ENCODE measurements at places on chromosomes 2 and 18. TPM values are rescaled to one million over a fixed set of nuclear protein-coding genes. Genes with fewer than 3 reads are reported as not detected.

DNA sequence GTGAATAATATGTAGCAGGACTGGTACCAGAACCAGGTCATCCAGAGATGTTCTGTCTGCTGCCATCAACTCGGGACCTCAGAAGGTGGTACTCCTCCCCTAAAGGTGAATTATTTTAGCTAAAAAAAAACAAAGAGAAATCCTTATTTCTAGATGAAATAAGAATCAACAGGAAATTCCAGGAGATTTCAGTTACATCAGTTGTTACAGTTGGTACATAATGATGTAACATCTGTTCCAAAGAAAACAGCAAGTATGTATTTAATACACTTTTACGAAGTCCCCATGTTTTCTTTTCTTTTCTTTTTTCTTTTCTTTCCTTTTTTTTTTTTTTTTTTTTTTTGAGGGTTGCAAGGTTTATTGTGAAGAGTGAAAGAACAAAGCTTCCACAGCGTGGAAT is 33.6 kb upstream of the CD28 start:
- DNase-seq, result no peak

GRCh38 chr2:4931721-4932365 is 760.3 kb upstream of the SOX11 start:
- DNase-seq, result no peak

- no peak for DNase-seq
Observed at GRCh38 chr2:102261467-102262135, 49.8 kb upstream of the IL1RL1 start.

RBMS1 gene
- 18.8 TPM for total RNA-seq

COL4A3 gene
- 7.0 TPM for total RNA-seq

TMEM163 gene
- 23.1 TPM for total RNA-seq

DNA sequence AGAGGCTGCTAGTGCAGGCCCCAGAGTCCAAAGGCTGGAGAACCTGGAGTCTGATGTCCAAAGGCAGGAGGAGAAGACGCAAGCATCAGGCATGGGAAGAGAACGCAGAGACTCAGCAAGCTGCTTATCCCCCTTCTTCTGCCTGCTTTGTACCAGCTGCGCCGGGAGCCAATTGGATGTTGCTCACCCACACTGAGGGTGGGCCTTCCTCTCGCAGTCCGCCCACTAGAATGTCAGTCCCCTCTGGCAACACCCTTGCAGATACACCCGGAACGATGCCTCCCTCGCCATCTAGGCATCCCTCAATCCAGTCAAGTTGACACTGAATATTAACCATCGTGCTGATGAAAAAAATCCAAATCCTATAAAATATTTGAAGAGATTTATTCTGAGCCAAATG is 141.6 kb downstream of the TWIST2 start:
- DNase-seq, result no peak

GRCh38 chr2:177556153-177556552 is 163.6 kb downstream of the AGPS start:
- no peak for DNase-seq

CAPN13 gene
- 5.7 TPM for total RNA-seq

DNA sequence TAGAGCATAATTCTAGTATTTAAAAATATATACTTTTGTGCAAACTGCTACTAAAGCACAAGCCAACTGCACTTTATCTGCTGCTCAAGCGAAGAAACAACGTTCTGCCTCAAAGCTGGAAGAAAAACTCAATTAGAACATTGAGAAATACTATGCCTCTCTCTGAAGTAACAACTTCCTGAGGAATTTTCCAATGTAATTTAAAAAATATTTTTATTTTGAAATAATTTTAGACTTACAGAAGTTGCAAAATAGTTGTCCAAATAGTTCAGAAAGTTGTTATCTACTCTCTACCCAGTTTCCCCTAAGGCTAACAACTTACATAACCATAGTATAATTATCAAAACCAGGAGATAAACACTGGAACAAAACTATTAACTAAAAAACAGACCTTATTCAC is 12.3 kb upstream of the POLI start:
- DNase-seq, result no peak

DNA sequence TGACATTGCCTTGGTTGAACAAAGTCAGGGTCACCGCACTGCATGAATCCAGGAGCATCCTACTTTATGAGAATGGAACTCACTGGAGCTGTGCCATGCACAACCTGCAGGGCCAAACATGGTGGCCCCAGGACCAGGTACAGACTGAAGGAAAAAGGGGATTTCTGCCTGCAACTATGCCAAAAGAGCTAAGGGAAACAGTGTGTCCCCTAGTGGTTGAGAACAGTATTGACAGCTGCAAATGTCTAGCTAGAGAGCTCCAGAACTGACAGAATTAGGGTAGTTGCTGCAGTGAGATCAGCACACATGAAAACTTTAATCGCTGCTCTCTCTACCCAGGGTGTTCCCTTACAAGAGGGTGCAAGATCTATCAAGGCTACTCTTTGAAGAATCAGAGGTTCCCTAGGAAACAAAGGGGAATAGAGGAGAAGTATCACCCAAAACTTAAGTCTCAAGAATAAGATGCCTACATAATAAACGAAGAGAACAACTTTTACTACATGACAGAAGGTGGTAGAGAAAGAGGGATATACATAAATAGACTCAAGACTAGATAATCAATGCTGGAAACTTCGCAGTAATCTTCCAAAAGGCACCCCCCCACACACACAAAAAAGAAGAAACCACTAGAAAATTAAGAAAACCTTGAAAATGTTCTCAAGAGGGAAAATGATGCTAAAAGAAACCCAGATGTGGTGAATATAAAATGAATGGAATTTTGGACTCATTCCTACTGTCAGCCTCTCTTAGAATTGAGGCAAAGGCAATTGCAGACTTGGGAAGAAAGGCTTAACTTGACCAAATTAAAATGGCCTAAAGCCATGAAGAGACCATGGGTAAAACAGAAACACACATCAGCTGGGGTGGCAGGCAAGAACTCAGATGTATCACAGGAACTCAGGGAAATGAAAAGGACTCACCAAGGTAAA is 43.6 kb upstream of the IHH start:
- DNase-seq, result no peak

HDAC4 gene
- 44.2 TPM for total RNA-seq

SERPINB12 gene
- total RNA-seq, result not detected

GRCh38 chr2:240469239-240469636 is 33.8 kb downstream of the GPC1 start:
- DNase-seq, result peak; percentile 3

HOXD12 gene
- total RNA-seq, result not detected

RUFY4 gene
- 0.11 TPM for total RNA-seq

- DNase-seq, result no peak
Observed at GRCh38 chr2:129203331-129203730, 776.1 kb upstream of the RAB6C start.

AMER3 gene
- 0.18 TPM for total RNA-seq

HOXD9 gene
- 5.9 TPM for total RNA-seq

FOXD4L1 gene
- not detected for total RNA-seq

- DNase-seq, result no peak
Observed at GRCh38 chr2:128299628-128300027, 19.0 kb downstream of the HS6ST1 start.

ACADL gene
- 12.3 TPM for total RNA-seq

ARL4C gene
- 20.5 TPM for total RNA-seq

DNA sequence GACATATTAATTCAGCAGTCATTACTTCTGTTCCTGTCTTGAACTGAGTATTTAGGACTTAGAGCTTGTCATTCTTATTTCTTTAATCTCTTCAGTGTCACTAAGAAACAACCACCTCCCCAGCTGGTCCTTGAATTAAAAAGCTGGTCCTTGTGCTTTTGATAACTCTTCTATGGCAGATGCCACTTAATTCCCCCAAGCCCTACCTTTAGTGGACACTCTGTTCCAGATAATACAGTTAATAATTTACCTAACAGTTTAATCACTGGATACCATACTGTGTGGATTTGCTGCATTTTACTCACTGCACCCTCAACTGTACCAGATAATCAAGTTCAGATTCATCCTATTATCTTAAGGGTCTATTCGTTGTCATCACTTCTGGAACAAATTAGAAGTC is 73.1 kb downstream of the SKA1 start:
- DNase-seq, result no peak

GRCh38 chr2:43298500-43298899 is 72.1 kb upstream of the ZFP36L2 start:
- no peak for DNase-seq

GDF7 gene
- 3.3 TPM for total RNA-seq

DNA sequence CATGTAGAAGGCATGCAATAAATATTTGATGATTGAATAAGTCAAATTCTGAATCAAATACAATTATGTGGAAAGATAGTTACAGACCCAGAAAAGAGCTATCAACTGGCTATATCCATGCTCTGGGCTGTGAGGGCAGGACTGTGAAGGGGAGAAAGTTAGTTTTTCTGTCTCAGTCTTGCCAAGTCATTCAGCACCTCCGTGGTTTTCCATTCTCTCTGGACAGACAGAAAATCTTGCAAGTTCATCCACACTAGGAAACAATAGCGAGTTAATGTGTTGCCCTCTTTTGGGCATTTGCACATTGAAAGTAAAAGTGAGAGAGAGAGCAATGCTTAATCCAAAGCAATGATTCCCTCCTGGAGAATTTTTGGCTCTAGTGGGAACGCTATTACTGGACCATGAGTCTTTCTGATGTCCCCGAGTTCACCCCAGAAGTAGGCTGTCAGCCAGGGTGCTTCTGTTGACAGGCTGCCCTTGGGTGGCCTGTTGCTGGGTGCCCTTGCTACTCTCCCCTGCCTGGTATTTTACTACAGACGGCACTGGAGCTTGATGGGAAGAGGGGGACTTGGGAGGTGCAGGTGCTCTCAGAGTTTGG is 238.3 kb downstream of the LOXHD1 start:
- peak; percentile 61 for DNase-seq

DNA sequence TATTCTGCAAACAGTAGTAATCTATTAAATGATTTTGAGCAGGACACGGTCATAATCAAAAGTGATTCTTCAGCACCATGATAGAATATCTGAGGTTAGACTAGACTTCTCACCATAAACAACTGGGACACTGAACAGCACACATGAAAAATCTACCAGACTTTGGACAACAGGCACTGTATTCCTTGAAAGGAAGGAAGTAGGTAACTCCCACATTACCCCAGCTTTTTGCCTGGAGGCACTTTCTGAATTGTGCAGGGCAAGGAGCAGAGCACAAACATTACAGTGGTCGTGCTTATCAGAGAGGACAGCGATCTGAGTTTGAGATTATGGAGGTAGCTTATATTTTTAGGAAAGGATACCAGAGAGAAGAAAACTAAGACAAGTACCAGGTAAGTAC is 25.3 kb upstream of the IL1RL1 start:
- DNase-seq, result no peak
